Right atrium auricular region (tissue), 2 donors: ENCODE measurements at places on chromosomes 6 and 20. TPM values are rescaled to one million over a fixed set of nuclear protein-coding genes. Genes with fewer than 3 reads are reported as not detected.

- DNase-seq, result no peak
- no peaks in the 10 kb centered on the region for H3K27me3 ChIP-seq
- no peak overlapping the region for H3K27ac ChIP-seq
- H3K4me1 ChIP-seq, result no peaks in the 10 kb centered on the region
- H3K36me3 ChIP-seq, result no peaks in the 10 kb centered on the region
- no peak overlapping the region for H3K4me3 ChIP-seq
Observed at GRCh38 chr20:24254480-24254879, 214.9 kb upstream of the SYNDIG1 start.

DNA sequence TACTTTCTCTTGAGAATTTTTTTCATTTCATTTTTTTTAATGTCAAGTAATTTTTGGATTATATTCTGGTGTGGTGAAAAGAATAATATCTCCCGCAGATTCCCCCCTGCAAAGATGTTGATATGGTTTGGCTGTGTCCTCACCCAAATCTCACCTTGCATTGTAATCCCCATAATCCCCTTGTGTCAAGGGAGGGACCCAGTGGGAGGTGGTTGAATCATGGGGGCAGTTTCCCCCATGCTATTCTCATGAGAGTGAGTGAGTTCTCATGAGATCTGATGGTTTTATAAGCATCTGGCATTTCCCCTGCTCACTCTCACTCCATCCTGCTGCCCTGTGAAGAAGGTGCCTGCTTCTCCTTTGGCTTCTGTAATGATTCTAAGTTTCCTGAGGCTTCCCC, 58.7 kb upstream of the PMEPA1 start:
- H3K4me3 ChIP-seq, result no peak overlapping the region
- no peaks in the 10 kb centered on the region for H3K27me3 ChIP-seq
- no peaks in the 10 kb centered on the region for H3K4me1 ChIP-seq
- DNase-seq, result no peak

Gene ENPP5
- 6.2 TPM for total RNA-seq

DNA sequence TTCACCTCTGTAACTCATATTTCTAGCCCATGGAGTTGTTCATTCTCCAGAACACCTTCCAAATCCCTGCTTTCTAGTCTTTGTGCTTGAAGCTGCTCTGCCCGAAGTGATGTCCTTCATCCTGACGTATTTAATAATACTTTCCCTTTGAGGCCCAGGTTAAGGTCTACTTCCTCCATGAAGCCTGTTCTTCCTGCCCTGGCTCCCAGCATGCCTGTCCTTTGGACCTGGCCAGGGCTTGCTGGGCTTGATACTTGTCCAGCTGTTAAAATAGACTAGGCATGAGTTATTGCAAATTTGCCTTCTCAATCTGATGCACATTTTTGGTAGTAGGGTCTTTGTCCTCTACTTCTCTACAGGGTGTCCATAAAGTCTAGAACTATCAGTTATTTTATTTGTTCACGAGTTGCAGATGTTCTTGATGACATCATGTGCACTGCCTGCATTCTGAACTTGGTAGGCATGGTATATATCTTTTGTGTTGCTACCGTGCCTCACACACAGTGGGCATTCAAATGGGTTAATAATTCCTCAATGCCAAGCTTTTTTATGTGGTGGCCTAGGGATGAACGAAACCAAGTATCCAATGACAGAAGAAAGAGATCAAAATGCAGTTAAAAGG, 3.1 kb upstream of the MAP7 start:
- peaks cover 16% of the 10 kb centered on the region for H3K4me1 ChIP-seq
- no peaks in the 10 kb centered on the region for H3K36me3 ChIP-seq
- DNase-seq, result no peak
- H3K4me3 ChIP-seq, result no peak overlapping the region
- no peak overlapping the region for H3K27ac ChIP-seq

Gene GMNN
- 4.2 TPM for total RNA-seq

DNA sequence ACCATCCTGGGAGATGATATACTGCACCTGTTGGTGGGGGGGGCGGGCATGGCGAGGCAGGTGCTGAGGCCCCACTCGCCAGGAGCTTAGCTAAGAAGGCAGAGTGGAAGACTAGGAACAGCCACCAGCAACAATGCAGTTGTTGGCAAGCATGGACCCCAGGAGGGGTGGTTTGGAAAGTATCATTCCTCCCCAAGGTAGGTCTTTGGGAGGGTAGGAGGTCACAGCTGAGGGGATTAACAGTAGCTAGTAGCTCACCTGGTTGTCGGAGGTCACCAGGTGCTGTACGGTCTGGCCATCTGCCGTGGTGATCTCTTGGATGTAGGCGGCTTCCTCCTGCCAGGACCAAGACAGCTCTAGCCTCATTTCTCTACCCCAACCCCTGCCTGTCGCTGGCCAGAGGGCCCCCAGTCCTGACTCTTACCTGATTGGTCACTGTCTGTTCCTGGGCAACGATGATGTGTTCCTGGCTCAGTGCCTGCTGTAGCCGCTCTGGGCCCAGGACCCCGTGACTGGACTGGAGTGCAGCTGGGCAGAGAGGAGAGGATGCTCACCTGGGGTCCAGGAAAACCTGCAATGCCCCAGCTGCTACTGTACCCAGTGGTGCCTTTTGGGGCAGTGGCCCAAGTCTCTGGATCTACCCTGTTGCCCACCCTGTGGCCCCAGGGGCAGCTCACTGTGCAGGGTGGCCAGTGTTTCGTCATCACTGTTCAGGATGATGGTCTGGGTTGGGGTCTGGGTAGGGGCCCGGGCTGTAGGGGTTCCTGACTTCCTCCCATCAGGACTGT, 15.3 kb downstream of the PCIF1 start:
- no peak overlapping the region for H3K27ac ChIP-seq
- DNase-seq, result no peak
- H3K27me3 ChIP-seq, result no peaks in the 10 kb centered on the region
- peaks cover 10% of the 10 kb centered on the region for H3K4me1 ChIP-seq
- no peak overlapping the region for H3K4me3 ChIP-seq
